Psoas muscle (tissue), 8 donors: ENCODE measurements at places on chromosomes 11 and 22. TPM values are rescaled to one million over a fixed set of nuclear protein-coding genes. Genes with fewer than 3 reads are reported as not detected.
A peak's percentile ranks its signal among the peaks of the same experiment; 100 is the strongest.

GRCh38 chr11:104946907-104947306 is 21.5 kb downstream of the CASP4 start:
- no peak for DNase-seq

- DNase-seq, result peak; percentile 51
These were observed 631 bp downstream of the PHF21A start for GRCh38 chr11:46120346-46121300.

- peak; percentile 22 for DNase-seq
These were observed 2.2 kb downstream of the CALCA start for GRCh38 chr11:14969901-14970323.

- DNase-seq, result no peak
These were observed 22.0 kb upstream of the MYRF start for GRCh38 chr11:61730240-61730994.

- DNase-seq, result no peak
These were observed 579.3 kb downstream of the BUD13 start for GRCh38 chr11:116193321-116194131.

DNA sequence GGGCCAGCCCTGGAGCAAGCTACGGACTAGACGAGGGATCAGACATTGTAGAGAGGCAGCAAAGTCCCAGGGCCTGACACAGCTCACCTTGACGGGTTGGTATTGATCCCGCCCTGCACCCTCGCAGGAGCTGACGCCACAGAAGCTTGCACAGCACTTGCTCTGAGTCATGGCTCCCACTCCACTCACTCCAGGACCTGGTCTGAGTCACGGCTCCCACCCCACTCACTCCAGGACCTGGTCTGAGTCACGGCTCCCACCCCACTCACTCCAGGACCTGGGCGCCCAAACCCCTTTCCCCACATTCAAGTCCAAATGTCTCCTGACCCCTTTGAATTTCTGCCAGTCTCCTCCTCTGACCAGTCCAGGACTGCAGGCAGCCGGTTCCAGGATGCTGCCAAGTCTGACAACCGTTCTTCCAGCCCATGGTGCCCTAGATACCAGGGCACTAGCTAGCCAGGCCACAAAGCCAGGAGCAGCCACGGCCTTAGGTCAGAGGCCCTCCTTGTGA is 6.0 kb upstream of the PNPLA5 start:
- no peak for DNase-seq

GRCh38 chr11:67199751-67200150 is 66.5 kb upstream of the GRK2 start:
- no peak for DNase-seq

DNA sequence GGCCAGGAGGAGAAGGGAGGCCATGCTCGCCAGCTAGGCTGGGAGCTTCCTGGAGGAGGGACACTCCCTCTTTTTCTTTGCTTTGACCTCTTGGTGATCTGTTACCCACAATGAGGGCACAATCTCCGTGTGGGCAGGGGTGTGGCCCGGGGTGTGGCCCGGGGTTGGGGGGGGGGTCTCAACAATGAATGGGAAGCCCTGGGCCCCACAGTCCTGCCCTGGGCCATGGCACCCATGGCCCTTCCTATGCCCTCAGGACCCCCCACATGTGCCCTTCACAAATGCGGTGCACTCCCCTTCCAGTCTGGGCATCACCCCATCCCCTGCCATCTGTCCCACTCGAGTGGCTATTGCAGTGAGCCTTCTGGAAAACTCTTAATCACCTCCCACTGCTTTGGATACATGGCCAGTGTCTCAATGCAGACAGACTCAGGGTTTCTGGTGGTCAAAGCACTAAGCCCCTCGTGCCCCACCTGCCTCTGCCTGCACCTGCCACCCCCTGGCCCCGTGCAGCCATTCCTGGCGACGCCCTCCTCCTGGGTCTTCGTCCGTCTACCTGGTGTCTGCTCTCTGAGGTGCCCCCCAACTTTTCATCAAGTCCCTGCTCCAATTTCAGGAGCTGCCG is 611.3 kb downstream of the TBC1D22A start:
- DNase-seq, result no peak

Gene CNTF
- total RNA-seq, result 5.7 TPM

Gene UQCC3
- 5.2 TPM for total RNA-seq

Gene OR51I1
- total RNA-seq, result not detected

Gene TRMT2A
- 20.5 TPM for total RNA-seq

Gene TTLL8
- total RNA-seq, result not detected

Gene OSBPL5
- total RNA-seq, result 11.2 TPM

Gene CBY1
- total RNA-seq, result 22.9 TPM
